A172 (cell line): ENCODE measurements at places on chromosomes 4 and X.

- DNase-seq = peak; percentile 72
These were observed 508.9 kb upstream of the FTHL17 start for GRCh38 chrX:31580726-31581125.

GRCh38 chr4:8478801-8479744 lies 38.5 kb downstream of the TRMT44 start:
- DNase-seq = no peak

- no peak for DNase-seq
These were observed 4.1 kb downstream of the STK32B start for GRCh38 chr4:5055411-5055810.

GRCh38 chr4:145177906-145178538 lies 2.4 kb downstream of the OTUD4 start:
- DNase-seq = peak; percentile 38

DNA sequence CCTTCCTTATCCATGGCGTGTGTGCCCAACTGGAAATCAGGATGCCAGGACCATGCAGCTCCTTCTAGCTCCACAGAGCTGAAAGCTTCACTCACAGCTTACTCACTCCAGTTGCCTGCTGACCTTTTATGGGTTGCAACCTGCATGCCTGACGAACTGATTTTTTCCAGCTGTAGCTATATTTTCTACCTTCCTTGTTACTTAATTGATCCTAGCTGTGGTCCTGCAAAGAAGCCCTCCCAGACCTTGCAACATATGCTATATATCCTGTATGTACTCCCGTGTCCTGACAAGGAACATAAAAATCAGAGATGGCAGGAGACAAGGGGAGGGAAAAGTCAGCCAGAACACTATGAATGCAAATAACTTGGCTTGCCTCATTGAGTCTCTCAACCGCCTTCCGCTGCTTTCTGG lies 135.3 kb upstream of the LDB2 start:
- DNase-seq = no peak

GRCh38 chr4:160386846-160387245 lies 1284.0 kb downstream of the RAPGEF2 start:
- DNase-seq = no peak

DNA sequence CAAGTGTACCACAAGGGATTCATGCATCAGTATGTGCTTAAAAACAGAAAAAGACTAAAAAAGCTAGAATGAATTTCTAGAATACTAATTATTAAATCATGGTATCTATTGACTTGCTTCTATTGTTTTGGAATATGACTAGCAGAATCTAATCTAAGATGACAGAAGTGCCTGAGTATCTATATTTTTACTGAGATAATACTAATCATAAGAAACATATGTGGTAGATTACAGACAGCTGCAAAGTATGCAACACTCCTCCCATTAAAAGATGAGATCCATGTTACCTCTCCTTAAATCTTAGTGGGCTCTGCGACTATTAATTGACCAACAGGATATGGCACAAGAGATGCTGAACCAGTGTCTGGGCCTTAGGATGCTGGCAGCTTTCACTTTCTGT lies 89.4 kb downstream of the COL25A1 start:
- no peak for DNase-seq

DNA sequence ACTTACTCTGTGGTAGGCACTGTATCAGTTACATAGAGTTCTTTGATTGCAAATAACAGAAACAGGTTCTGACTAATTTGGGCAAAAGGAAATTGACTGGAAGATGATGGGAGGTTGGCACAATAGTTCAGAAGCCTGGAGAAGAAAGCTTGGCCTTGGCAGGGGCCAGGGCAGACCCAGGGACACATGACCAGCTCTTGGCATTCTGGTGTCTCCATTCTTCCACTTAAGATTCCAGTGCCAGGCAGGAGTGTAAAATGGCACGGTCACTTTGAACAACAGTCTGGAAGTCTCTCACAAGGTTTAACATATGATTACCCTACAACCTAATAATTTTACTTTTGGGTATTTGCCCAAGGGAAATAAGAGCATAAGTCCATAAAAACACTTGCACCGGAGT lies 175.9 kb downstream of the BCOR start:
- DNase-seq = no peak
